ENCODE measurements at places on chromosomes 5 and 9. TPM values are rescaled to one million over a fixed set of nuclear protein-coding genes. Genes with fewer than 3 reads are reported as not detected.

The PCDHA9 gene
- total RNA-seq, result not detected

The ZNF354C gene
- total RNA-seq, result 7.1 TPM

DNA sequence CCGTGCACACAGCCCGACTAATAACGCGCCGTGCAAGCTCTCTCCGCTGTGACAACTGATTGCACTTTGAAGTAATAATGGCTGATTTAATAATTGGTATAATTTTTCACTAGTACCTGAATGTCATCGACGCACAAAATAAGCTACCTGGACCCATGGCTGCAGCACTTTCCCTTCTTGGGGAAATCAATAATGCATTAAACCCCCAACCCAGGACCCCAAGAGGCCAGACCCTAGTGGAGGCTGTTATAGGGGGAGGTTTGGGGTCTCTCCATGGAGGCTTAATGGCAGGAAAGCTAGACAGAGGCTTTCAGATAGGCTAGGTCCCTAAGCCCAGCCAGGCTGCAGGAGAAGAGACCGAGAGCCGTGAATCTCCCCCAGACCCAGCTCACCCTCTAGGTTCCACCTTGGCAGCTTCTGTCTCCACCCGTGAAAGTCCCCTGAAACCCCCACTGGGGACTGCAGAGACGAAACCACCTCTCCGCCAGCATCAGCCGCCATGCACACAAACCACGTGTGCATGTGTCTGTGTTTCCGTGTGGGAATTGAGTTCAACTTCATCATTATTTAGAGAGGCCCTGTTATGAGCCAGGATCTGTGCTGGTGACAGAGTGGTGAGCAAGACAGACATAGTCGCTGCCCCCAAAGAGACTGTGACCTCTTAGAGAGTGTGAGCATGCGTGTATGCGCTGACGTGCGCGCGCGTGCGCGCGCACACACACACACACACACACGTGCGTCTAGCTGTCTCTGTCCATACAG is 168.6 kb upstream of the MVB12B start:
- DNase-seq, result no peak

DNA sequence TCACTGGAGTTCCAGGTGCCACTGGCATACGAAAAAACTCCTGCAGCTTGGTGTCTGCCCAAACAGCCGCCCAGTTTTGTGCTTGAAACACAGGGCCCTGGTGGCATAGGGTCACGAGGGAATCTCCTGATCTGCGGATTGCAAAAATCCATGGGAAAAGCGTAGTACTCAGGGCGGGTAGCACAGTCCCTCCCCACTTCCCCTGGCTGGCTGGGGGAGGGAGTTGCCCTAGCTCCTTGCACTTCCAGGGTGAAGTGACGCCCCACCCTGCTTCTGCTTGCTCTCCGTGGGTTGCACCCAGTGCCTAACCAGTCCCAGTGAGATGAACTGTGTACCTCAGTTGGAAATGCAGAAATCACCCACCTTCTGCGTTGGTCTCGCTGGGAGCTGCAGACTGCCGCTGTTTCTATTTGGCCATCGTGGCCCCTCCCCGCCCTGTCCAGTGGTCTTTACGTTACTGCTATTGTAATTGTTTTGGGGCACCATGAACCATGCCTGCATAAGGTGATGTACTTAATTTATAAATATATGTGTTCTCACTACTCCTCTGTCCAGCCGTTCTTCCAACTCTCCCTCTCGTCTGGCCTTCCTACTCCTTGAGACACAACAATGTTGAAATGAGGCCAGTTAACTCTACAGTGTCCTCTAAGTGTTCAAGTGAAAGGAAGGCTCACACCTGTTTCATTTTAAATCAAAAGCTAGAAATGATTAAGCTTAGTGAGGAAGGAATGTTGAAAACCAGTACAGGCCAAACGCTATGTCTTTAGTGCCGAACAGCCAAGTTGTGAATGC is 65.9 kb downstream of the CCDC171 start:
- DNase-seq, result no peak

GRCh38 chr9:84941792-84942191 is 272.3 kb downstream of the NTRK2 start:
- DNase-seq, result no peak

DNA sequence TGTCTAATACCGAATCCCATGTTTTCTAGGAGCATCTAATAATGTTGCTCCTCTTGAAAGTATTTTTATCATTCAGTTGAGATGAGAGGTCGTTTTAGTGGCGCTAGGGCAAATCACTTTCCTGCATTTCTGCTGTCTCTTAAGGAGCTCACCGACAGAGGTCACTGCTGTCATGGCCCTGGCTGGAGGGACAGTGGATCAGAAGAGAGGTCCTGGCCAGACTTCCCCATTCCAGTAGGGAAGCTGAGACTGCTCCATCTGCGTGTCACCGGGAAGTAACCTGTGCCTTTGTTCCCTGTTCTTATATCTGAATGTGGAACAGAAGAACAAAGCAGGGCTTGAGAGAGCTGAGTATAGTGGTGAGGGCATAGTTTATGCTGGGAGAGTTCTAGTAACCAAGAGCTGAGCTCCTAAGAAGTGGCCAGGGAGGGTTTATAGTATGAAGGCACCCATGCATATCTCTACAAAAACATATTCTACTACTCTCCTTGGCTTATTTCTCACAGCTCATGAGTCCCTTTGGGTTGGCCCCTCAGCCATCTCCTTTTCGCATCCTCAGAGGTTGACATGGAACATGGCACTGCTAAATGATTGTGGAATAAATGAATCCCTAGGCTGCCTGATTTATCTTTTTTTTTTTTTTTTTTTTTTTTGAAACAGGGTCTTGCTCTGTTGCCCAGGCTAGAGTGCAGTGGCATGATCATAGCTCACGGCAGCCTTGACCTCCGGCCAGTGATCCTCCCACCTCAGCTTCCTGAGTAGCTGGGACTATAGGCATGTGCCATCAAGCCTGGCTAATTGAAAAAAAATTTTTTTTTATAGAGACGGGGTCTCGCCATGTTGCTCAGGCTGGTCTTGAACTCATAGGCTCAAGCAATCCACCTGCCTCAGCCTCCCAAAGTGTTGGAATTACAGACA is 27.2 kb downstream of the ATP6V0E1 start:
- no peak for DNase-seq

The PTPDC1 gene
- total RNA-seq, result 8.3 TPM

The TXNDC8 gene
- total RNA-seq, result not detected

GRCh38 chr5:19987612-19988361 is at the start of gene CDH18:
Gene CDH18, minus strand, starts transcription at chr5:19988200. Its CDS starts 149,214 bp downstream, at chr5:19838986.
- no peak for DNase-seq

GRCh38 chr9:15837079-15837679 is 284.3 kb downstream of the CCDC171 start:
- DNase-seq, result peak; percentile 10

DNA sequence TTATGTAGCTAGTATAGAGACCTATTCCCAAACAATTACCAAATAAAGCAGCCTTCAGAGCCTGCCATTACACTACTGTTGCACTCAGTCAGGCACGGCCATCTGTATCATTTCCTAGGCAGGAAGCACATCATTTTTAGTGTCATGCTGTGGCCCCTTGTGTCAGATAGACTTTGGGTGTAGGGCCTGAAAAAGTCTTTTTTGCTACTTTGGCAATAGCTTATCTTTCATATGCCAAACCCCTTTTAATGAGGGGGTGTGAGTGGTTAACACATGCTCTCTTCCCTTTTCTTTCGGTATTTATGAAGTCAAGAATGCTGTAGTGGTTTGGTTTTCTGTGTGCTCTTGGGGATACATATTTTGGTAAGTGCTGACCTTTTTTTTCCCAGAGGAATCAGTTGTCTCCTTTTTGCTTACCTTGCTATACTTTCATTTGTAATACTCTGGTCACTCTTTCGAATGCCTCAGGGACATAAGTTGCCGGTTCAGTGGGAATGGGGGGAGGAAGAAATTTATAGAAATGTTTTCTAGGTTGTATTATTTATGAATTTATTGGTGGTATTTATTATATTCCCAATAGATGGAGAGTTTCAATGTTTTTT is 209.8 kb downstream of the CSNK1G3 start:
- no peak for DNase-seq

DNA sequence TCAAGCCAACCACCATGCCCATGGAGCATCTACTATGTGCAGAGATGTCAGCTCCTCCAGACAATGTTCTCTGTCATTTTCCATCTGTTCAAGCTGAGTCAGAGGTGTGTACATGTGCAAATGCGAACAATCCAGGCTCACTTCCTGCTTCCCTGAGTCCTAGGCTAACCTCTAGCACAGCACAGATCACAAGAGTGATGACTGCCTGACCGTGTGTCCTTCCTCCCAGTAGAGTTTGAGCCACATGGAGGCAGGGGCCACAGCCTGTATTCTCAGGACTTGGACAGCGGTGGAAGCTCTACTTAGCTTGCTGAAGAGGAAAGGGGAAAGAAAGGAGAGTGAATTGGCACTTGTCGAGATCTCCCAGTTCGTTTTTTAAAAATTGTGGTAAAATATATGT is 87.2 kb downstream of the KCNIP1 start:
- no peak for DNase-seq

DNA sequence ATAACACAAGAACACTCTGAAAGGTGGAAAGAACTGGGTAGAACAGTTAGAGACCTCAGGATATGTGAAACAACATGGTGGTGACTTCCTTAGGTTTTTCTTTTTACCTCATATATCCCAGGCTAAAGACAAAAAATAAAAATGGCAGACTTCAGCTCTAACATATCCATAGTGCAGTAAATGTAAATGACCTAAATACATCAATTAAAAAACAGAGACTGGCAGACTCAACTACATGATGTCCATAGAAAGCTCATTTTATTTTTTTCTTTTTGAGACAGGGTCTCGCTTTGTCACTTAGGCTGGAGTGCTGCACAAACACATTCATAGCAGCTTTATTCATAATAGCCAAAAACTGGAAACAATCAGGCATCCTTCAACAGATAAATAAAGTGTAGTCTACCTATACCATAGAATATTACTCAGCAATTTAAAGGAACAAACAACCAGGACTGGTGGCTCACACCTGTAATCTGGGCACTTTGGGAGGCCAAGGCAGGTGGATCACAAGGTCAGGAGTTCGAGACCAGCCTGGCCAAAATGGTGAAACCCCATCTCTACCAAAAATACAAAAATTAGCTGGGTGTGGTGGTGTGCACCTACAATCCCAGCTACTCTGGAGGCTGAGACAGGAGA is 4.8 kb downstream of the C5orf15 start:
- DNase-seq, result no peak

- no peak for DNase-seq
Observed at GRCh38 chr9:121945281-121945680, 147.8 kb downstream of the TTLL11 start.

GRCh38 chr9:128231638-128232527 is 28.7 kb downstream of the DNM1 start:
- DNase-seq, result no peak

GRCh38 chr5:77960305-77960704 is 184.2 kb upstream of the TBCA start:
- no peak for DNase-seq

DNA sequence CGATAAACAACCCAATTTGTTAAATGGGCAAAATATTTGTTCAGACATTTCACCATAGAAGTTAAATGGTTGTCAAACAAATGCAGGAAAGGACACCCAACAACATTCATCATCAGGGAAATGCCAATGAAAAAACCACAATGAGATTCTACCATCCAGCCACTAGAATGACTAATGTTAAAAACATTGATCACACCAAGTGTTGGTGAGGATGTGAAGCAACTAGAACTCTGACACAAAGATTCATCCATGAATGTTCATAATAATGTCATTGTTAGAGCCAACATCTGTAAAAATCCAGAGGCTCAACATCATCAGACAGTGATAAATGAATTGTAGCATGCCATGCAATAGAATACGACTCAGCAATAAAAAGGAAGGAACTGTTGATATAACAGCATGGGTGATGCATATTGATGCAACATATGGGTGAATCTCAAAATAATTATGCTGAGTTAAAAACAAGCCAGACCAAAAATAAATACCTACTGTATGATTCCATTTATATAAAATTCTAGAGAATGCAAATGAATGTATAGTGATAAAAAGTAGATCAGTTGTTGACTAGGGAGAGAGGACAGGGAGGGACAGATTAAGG is 55.9 kb upstream of the UNC5A start:
- no peak for DNase-seq
